ENCODE measurements at places on chromosomes 12 and 14. TPM values are rescaled to one million over a fixed set of nuclear protein-coding genes. Genes with fewer than 3 reads are reported as not detected.

Gene TMPRSS12
- total RNA-seq = not detected

Gene BCL11B
- not detected for total RNA-seq

Gene C1QL4
- not detected for total RNA-seq

Gene GSKIP
- total RNA-seq = 21.0 TPM

Gene HOXC10
- total RNA-seq = 1.2 TPM

Gene C3AR1
- total RNA-seq = 0.44 TPM

Gene IGFBP6
- total RNA-seq = 55.3 TPM

Gene IFI27
- total RNA-seq = 142 TPM

Gene GPR137C
- 2.1 TPM for total RNA-seq

Gene ANKS1B
- not detected for total RNA-seq

Gene E2F7
- total RNA-seq = 20.1 TPM

Gene LUM
- 0.73 TPM for total RNA-seq

Gene PRH1
- total RNA-seq = 25.2 TPM

Gene IRF9
- 45.4 TPM for total RNA-seq

Gene LRCOL1
- total RNA-seq = not detected

Gene LIN7A
- total RNA-seq = 2.6 TPM

Gene MYF5
- total RNA-seq = not detected

Gene SLC25A21
- total RNA-seq = 1.7 TPM

Gene CD163L1
- 1.8 TPM for total RNA-seq

Gene EGLN3
- 2.9 TPM for total RNA-seq

Gene DNAH10
- total RNA-seq = not detected

Gene EML5
- not detected for total RNA-seq

Gene EP400
- 43.1 TPM for total RNA-seq
